ENCODE measurements at places on chromosomes 1 and 21.

DNA sequence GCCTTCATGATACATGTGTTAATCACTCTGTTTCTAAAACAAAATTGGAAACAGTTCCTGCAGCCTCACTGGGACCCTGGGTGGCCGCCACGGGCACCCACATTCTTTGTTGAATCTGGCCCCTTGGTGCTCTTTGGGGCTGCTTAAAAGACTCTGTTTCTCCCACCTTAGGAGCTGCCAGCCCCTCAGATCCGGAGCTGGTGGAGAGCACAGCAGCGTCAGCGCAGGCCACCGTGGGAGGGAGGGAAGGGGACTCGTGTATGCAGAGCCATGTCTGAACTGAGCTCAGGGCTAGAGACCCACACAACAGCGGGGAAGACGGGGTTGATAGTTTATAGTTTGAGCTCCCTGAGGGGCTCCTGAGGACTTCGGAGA lies 121.2 kb downstream of the CNIH3 start:
- DNase-seq = no peak

DNA sequence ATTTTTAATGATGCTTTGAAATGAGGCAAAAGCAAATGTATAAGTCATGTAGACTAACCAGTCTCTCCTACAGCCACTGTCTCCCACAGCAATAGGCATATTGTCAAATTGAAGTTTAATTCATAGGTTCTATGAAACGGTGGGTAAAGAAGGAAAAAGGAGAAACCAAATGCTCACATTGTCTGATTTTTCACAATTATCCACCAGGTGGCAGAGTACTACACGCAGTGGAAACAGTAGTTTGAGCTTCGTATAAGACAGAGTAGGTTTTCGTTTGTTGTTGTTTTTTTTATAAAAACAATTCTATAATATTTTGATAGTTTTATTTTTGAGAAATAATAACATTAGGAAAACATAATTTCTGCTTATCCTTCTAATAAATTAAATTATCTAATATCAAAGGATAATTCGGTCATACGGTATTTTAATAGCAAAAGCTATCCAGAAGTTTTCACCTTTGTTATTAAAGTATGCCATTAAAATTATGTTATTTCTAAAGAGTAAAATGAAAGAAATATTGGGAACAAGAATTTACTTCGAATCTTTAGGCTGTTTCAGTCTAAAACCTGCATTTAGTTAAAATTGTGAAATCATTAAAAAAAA lies 39.1 kb downstream of the TYW3 start:
- no peak for DNase-seq

DNA sequence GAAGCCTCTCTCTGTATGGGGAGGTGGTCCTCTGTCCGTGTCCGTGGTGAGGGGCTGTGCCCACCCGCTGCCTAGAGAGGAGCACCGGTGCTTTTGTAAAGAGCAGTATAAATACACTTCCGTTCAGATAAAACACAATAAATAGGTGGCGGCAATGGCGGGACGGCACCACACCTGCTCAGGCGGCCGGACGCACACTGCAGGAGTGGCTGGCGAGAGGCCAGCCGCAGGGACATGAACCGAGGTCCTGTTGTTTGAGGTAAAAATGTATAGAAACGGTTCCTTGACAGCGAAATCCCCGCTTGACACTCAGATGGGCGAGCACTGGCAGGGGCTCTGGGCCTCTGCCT lies 40.8 kb downstream of the KRTAP10-1 start:
- no peak for DNase-seq

DNA sequence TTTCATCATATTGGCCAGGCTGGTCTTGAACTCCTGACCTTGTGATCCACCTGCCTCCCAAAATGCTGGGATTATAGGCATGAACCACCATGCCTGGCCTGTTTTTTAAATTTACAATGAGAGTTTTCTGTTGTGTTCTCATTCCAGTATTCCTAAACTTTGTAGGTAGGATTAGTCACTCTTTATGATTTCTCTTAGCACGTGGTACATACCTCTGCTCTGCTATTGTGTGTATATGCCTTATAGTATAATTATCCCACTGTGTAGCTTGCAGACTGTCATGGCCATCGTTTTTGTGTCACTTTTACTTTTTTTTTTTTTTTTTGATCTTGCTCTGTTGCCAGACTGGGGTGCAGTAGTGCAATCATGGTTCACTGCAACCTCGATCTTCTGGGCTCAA lies 14.5 kb downstream of the PATJ start:
- DNase-seq = no peak

DNA sequence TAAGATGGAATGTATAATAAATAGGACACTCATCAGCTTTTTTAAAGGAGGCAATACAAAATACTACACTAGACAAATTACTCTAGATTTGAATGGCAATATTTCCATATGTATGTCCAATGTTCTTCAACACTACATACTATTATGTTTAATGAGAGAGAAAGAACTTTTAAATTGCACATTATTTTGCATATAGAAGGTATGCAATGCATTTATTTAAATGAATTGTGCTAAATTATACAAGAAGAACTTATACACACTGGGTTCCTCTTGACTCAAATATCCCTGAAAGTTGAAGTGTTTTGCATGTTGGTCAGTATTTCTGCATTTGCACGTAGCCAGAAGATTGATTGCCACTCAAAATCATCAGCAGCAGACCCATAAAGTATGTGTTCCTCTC lies 839.6 kb downstream of the ADGRL2 start:
- DNase-seq = no peak

GRCh38 chr1:238252033-238252802 lies 361.5 kb upstream of the ZP4 start:
- DNase-seq = no peak

DNA sequence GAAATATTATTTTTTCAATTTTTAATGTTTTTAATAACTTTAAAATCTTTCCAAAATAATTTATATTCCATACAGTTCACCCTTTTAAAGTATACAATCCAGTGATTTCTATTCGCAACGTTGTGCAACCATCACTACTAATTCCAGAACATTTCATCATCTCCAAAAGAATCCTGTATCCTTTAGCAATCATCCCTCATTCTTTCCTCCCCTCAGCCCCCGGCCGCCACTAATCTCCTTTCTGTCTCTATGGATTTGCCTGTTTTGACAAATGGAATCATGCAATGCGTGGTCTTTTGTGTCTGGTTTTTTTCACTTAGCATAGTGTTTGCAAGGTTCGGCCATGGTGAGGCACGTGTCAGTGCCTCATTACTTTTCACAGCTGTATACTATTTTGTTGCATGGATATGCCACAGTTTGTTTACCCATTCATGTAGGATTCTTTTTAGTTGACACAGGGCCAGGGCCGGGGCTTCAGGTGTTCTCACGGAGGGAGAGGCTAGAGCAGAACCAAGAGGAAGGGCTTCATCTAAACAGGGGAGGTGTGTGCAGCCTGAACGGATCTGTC lies 40.6 kb upstream of the ZBTB40 start:
- no peak for DNase-seq

DNA sequence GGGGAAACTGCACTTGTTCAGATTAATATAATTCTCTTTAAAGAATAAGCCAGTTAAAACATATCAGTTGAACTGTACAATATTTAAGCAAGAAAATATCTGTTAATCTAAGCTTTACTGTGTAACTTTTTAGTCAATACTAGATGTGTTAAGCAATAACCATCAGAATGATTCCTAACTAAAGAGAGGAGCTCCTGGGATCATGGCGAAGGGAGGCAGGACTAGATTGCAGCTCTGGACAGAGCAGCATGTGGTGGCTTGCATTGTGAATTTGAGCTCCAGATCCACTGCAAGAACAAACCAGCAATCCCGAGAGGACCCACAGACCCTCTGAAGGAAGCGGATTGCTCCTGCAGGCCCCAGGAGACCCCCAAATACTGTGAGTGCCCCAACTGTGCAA lies 21.9 kb downstream of the LYST start:
- no peak for DNase-seq

- DNase-seq = no peak
Observed at GRCh38 chr1:205914155-205914507, 29.1 kb downstream of the SLC26A9 start.

DNA sequence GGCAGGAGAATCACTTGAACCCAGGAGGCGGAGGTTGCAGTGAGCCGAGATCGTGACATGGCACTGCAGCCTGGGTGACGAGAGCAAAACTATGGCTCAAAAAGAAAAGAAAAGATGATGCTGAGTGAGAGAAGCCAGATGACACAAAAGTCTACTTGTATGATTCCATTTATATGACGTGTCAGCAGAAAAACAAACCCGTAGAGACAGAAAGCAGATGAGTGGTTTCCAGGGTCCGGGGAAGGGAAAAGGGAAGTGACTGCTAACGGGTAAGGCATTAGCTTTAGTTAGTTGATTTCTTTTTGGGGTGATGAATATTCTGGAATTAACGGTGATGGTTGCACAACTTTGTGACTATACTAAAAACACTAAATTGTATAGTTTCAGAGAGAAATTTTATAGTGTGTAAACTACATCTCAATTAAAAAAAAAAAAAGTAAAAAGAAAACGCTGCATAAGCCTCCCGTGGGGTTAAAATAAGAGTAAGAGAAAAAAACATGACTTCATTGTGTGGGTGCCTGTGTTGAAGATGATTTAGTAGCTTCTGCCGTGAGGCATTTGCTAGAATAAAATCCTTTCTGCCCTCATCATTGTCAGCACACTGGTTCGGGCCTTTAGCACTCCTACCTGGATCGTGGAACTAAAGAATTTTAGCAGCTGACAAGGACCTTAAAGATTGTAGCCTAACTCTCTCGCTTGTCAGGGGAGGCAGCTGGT lies 24.7 kb upstream of the ATP5PO start:
- DNase-seq = no peak

DNA sequence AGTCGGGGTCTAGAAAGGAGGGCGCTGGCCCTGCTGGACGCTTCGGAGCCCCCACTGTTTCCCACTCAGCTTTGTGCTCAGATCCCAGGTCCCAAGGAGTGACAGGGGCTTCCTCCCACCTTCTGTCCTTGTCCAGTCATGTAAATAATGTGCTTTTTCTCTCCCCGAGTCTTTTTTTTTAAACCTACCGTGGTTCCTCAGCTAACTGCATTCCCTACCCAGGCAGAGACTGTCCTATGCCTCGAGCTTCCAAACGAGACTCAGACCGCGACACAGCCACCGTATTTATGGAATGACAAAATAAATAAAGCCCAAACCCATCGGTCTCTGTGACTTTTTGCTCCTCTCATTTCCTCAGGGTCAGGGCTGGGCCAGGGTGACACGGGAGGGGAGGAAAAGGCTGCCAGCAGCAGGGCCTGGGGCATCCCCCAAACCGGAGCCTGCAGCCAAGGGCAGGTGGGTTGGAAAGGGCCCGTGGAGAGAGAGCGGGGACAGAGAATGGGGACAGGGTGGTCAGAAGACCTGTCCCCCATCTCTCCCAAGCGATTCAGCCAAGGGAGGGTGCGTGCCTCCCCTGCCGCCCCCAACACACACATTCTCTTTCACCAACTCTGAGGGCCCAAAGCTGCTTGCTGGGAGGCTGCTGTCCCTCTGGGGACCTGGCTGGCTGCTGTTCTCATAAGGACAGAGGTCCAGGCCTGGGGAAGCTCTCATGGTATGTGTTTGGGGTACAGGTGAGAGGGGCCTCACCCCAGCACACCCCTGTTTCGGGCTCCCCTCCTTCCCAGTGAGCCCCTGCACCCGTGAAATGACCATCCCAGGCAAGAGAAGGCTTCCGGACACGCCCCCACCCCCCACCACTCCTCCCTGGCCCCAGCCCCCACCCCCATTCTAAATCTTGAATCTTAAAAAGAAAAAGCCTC lies 55.4 kb downstream of the KCNAB2 start:
- DNase-seq = no peak

- DNase-seq = no peak
Observed at GRCh38 chr1:165215676-165216075, 140.8 kb downstream of the LMX1A start.

DNA sequence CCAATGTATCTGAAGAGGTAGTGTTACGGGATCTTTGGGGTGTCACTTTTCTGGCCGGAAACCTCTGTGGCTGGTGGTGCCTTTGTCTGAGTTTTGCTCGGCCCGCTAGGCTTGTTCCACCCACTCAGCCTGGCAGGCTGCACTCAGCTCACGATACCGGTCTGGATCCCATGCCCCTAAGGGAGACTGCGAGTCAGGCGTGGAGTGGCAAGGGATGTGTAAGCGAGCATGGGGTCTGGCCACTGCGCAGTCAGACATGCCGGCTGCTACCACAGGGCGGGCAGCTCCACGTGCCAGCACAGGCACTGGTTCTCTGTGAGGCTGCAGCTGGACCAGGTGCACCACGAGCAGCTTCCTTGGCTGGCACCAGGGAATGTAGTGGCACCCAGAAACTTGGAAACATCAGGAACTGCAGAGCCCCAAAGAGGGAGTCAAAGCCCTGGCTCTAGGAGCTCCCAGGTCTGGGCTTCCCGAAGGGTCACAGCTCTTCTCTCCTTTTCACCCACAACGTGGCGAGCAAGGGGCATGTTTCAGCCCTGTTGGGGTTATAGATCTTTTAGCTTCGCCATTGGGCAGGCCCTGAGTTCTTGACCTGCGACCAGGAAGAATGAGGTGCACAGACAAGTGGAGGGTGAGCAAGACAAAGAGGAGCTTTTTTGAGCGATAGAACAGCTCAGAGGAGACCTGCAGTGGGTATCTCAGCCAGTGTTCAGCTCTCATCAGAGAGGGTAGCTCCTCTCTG lies 23.8 kb upstream of the LRRC8C start:
- no peak for DNase-seq

- no peak for DNase-seq
Observed at GRCh38 chr1:108719656-108720435, 7.1 kb downstream of the FNDC7 start.

- DNase-seq = no peak
Observed at GRCh38 chr1:217004776-217005436, 281.7 kb upstream of the ESRRG start.

DNA sequence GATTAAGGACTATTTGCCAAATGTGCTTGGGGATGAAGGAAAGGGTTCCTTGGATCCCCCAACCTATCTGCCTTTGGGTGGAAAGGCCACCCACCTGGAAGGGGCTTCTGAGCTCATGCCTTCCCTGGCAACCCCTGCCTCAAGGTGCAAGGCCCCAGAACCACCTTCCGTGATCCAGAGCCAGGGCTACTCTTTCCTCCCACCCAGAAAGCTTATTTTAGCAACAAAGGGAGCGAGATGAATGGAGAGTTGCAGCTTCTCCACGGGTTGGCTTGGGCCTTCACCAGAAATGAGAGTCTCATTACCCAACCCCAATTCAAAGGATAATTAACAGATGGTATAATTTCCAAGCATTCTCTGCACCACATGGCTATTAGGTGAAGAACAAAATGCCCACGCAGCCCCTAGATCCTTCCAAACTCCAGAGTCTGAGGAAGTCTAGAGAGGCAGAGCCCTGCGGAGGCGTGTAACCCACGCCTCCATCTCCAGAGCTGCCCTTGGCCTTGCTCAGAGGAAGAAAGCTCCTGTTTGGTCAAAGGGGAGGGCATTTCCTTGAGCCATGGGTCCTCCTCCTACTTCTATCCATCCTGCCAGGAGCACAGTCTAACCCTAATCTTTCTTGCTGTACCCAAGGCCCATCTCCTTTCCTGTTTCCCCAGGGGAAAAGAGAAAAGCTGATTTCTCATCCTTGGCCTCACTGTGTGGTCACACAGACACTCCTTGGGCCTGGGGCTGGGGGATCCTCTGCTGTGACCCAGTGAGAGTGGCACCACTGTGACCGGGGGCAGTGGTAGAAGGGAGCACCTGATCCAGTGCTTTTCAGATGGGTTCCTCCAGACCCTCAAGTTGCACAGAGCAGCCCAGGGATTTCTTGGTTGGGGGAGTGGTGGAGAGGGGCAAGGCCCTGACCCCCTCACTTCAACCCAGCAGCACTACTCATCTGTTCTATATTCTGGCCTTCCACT lies 1.7 kb upstream of the CELSR2 start:
- no peak for DNase-seq

- DNase-seq = no peak
Observed at GRCh38 chr1:1374589-1374928, 448 bp downstream of the AURKAIP1 start.

- no peak for DNase-seq
Observed at GRCh38 chr21:29172282-29172681, 41.8 kb downstream of the MAP3K7CL start.

GRCh38 chr1:5297180-5297885 lies 642.9 kb downstream of the AJAP1 start:
- no peak for DNase-seq
